ENCODE measurements at places on chromosomes 1 and 21.
A peak's percentile ranks its signal among the peaks of the same experiment; 100 is the strongest.

DNA sequence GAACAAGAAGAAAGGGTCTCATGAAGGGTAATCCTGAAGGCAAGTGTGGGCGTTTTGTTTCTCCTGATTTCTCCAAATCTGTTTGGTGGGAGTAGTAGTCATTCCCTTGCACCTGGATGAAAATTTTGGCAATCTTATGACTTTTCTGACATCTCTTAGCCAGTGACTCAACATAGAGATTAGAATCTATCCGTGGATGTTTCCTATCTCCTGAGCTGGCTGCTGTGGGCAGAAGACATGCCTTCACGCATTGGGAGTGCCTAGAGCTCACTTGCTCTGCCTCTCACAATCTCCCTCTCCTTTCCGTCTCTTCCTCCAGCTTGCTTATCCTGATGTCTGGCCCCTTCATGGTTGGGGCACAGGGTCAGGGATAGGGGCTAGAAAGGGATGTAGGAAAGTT is 174.2 kb upstream of the NFIA start:
- DNase-seq, result no peak

DNA sequence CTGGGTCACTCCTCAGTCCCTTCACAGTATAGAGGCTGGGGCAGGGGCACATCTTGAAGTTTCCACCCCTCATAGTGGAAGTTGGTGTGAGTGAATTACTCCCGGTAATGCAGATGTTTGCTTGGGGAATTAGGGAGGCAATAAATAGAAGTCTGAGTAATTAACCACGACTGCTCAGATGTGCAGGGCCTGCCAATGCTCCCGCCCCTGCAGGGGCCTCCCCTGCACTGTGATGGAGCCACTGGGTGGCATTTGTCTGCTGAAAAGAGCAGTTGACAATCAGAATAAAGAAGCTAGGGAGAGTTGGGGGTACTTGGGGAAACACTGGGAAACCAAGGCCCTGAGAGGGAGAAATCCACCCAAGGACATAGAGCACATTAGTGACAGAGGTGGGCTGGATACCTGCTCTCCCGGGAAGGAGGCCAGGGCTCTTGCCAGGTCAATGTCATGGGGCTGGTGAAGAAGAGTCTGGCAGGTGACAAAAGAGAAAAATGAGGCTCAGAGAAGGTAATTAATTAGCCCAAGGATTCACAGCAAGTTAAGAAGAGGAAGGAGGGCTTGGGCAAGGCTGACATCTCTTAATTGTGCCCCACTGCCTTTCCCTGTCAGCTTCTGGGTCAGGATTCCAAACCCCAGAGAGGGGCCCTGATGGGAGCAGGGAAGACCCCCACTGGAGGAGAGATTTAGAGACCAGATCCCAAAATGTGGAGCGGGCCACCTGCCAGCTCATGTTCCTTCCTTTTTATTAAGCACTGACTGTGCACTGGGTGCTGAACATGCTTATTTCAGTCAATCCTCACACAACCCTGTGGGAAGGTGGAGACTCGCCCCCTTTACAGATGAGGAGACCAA is 436.2 kb downstream of the MATN1 start:
- peak; percentile 6 for DNase-seq

DNA sequence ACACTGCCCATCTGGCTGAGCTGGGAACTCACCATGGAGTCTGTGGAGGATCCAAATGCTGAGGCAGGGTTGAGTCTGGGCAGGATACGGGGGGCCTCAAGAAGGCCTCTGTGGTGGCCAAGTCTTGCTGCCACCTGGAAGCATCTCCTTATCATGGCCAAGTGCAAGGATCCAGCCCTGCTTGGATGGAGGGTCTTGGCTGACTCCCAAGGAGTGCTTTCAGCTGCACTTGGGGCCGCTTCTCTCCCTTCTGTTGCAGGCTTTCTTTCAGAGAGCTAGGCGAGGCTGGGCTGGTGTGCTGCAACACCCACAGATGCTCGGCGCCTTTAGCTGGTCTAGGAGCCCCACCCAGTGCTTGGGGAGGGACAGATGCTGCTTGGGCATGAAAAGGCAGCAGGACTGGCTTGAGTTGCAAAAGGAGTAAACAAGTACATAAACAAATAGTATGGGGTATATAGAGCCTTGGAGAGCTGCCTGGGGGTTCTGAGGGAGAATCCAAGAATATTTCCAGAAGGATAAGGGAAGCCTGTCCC is at the start of gene THEM5:
THEM5 (minus strand) TSS at position 302 of the 533 bp plus-strand sequence; CDS start at position 155, 147 bp downstream.
- peak; percentile 51 for DNase-seq

- DNase-seq, result no peak
Measured at GRCh38 chr1:23480187-23481025, 3.6 kb downstream of the ASAP3 start.

DNA sequence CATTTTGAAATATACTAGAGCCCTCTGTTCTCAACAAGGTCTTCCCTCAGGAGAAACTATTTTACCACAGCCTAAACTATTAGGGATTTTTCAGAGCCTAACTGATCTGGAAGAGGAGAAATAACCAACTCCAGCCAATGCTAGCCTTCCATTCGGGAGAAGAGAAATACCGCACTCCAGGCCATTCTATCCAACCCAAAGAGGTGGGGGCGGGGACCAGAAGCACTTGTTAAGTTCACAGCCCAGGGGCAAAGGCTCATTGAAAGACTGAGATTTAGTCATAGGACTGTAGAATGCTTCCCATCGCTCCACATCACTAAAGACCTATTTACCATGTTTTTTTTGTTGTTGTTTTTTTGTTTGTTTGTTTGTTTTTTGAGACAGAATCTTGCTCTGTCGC is 35.4 kb upstream of the SLFNL1 start:
- DNase-seq, result no peak
